MG63 (cell line): ENCODE measurements at places on chromosomes 16 and 17. TPM values are rescaled to one million over a fixed set of nuclear protein-coding genes. Genes with fewer than 3 reads are reported as not detected.

DNA sequence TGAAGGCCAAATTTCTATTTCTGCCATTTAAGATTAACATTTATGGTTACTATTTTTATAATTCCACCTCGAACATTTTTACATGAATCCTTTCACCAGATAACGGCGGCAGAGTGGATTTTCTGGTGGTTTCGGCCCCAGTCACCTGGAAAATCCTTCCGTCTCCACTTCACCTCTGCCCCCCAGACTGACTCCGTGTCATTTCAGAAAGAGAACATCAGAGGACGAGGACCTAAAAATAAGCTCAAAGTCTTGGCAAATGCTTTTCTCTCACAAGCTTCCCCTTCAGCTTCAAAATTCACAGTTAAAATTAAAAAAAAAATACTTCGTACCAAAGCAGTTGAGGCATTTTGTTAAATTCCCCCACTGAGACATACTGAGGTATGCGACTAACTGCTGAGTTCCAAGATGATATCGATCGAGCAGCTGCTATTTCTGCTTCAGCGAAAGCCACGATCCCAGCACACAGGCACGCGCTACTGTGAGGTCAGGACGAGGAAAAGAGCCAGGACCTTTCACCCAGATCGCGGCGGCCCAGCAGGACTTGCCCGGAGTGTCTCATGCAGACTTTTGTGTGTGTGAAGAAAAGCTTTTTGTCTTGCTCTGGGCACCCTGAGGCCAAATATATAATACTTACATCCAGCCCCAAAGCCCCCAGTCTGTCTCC is 36.8 kb downstream of the ASPA start:
- peak; percentile 71 for DNase-seq

DNA sequence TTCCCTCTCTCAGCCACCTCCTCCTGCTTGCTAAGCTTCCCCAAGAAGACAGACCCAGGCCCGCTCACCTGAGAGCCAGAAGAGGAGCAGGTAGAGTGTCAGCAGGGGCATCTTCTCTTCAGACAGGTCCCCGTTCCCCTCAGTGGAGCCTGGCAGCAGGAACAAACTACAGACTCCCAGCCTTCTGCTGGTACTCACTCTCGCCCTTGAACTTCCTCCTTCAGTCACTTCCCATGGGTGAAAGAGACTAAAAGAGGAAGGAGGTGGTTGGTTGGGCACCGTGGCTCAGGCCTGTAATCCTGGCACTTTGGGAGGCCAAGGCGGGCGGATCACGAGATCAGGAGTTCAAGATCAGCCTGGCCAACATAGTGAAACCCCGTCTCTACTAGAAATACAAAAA is at the start of gene CD300LF:
CD300LF (minus strand) TSS at position 168 of the 400 bp plus-strand sequence; CDS start at position 111, 57 bp downstream.
- no peak for DNase-seq

DNA sequence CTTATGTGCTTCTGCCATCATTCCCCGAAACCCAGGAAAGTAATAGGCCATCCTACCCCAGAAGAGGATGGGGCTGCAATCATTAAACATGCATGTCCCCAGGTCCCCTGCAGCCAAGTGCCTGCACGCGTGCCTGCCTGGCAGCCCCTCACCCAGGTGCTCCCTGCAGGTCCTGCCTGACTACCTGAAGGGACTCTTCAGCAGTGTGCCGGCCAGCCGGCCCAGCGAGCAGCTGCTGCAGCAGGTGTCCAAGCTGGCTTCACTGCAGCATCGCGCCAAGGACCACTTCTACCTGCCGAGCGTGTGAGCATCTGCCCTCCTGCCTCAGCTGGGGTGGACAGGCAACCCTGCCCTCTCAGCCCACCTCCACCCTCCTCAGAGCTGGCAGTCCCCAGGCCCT is 16.2 kb upstream of the ALKBH5 start:
- no peak for DNase-seq

GRCh38 chr17:50117202-50118051 is 12.5 kb downstream of the SAMD14 start:
- DNase-seq = no peak

DNA sequence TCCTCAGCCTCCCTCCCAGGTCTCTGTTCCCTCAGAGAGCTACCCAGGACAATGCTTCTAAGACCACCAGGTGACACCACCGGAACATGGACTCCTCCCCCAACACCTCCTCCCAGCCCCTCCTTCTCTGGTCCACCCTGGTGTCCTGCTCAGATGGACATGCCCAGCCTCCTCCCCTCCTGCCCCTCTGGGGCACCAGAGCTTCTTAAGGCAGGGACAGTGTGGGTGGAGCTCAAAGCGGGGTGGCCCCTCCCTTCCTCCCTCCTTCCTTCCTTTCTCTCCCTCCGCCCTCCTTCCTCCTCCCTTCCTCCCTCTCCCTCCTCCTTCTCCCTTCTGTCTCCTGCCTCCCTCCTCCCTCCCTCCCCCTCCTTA is 22.7 kb downstream of the TRPV3 start:
- no peak for DNase-seq

- DNase-seq = no peak
These were observed 111.2 kb downstream of the GNAO1 start for GRCh38 chr16:56302506-56302905.

DNA sequence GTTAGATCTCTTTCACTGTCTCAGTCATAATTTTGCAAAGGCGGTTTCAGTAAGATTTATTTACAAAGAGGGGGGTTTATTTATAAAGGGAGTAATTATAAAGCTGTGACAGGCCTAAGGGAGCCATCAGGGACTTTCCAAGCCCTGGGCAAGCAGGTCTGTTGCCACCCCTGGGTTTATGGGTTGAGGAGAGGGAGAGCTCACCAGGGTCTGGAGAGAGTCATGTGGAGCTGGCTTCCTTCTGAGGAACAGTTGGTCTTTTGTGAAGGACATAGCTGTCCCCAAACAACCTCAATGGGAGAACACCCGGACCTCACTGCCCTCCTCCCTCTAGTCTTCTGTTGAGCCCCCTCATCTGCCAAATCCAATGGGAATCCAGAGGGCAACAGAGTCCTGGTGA is 9.8 kb downstream of the ITGAM start:
- no peak for DNase-seq

DNA sequence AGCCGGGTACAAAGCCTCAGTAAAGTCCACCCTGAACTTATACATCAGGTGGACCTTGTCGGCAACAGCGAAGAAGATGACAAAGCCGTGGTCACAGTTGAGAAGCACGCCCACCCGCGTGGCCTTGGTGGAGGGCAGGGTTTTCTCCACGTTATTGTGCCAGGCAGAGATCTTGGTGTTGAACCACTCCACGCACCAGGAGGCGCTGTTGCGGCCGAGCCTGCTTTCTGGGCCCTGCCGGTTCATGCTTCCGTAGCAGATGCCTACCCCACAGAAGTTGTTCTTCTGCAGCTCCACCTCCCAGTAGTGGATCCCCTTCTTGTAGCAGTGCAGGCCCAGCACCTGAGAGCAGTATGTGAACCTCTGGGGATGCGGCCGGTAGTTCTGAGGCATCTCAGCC is 22.1 kb downstream of the TRIM25 start:
- DNase-seq = no peak

DNA sequence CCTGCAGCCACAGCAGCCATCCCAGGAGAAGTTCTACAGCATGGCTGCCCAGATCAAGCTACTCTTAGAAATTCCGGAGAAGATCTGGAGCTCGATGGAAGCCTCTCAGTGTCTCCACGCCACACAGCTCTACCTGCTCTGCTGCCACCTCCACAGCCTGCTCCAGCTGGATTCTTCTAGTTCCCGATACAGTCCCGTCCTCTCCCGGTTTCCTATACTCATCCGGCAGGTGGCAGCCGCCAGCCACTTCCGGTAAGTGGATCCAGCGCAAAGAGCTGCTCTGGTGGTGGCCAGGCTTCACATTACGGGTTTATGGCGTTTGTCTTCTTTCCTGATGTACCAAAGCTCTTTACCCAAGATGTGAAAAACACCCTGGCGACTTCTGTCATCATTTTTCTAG is 3.6 kb downstream of the COG1 start:
- DNase-seq = peak; percentile 50

GRCh38 chr17:37327341-37328090 is 48.3 kb upstream of the C17orf78 start:
- DNase-seq = no peak

GRCh38 chr17:36546418-36547093 is 1.8 kb downstream of the GGNBP2 start:
- DNase-seq = no peak

DNA sequence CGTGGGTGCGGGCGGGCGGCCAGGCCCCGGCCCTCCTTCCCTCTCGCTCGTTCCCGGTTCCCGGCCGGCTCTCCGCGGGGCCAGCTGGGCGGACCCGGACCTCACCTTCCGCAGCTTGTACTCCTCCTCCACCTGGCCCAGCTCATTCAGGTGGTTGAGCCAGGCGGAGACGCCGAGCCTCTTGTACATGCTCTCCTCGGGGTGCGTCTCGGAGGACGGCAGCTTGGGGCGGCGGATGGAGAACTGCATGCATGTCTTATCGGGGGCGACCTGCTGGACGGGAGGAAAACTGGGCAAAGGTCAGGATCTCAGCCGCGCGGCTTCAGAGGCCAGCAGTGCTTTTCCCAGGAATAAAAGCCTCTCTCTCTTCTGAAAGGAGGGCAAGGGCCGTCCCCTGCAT is 85.4 kb downstream of the TBC1D16 start:
- no peak for DNase-seq

GRCh38 chr16:76428858-76429257 is 151.7 kb downstream of the CNTNAP4 start:
- peak; percentile 35 for DNase-seq

DNA sequence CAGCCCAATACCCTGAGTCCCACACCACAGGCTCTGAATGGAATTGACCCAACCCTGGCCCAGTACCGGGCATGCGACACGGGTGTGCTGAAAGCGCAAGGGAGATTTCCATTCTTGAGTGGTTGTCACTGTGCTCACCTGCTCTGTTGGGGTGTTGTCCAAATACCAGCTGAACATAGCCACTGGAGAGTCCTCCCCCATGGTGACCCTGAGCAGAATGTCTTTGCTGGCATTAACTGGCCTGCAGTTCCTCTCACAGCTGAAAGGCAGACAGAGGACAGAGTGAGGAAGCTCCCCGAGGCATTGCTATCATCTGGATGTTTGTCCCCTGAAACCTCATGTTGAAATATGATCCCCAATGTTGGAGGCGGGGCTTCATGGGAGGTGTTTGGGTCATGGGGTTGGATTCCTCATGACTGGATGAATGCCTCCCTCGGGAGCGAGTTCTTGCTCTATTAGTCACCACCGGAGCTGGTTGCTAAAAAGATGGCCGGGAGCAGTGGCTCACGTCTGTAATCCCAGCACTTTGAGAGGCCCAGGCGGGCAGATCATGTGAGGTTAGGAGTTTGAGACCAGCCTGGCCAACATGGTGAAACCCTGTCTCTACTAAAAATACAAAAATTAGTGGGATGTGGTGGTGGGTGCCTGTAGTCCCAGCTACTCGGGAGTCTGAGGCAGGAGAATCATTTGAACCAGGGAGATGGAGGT is 57.3 kb upstream of the BCO1 start:
- DNase-seq = peak; percentile 90

DNA sequence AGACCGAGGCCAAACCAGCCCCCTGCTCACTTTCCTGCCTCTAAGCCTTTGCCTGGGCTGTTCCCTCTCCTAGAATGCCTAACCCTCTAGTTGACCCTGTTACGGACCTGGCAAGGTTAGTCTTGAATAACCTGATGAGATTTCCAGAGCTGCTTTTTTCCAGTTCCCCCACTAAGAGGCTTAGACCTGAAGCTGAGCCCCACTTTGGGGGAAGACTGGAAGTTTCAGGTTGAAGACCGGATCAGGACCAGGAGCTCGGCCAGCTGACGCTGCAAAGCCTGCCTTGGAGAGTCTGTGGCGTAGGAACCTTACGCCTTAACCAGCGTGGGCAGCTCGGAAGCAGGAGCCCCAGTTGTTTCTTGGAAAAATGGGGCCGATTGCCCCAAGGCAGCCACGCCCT is 129.8 kb downstream of the OR1D5 start:
- no peak for DNase-seq

DNA sequence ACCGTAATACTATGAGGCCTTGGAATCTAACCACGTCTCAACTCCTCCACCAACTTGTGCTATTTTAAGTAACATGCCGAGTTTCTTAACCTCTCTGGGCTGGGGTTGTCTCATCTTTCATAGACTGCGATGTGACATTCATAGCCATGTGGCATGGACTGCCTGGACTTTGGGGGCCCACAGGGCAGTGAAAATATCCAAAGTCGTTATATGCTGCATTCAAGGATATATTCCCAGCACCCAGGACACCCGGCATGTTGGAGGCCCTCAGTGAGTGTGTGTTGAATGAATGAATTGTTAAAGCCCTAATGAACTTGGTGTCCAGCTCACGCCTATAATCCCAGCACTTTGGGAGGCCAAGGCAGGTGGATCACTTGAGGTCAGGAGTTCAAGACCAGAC is 203.1 kb downstream of the CBLN1 start:
- DNase-seq = no peak

- no peak for DNase-seq
These were observed 1.0 kb upstream of the KRTAP3-1 start for GRCh38 chr17:41009936-41010335.

GRCh38 chr17:62666801-62667591 is 39.5 kb downstream of the MRC2 start:
- DNase-seq = no peak

GRCh38 chr17:50783193-50783660 is 15.9 kb upstream of the ANKRD40CL start:
- peak; percentile 84 for DNase-seq

DNA sequence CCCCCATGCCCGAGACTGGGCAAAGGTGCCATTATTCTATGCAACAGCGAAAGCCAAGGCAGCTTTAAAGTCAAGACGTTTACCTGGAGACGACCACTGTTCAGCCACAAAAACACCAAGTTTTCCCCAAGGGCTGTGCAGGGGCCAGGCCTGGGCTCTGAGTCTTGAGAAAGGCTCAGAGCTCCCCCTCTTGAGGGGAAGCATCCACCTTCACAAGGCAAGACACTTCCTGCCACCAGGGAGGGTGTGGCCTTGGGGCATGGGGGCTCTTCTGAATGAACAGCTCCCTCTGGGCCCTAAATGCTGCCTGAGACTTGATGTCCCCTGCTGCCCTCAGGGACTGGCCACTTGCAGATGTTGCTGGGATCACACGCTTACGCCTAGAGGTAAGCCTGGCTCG is 26.5 kb downstream of the PDIA2 start:
- DNase-seq = no peak

DNA sequence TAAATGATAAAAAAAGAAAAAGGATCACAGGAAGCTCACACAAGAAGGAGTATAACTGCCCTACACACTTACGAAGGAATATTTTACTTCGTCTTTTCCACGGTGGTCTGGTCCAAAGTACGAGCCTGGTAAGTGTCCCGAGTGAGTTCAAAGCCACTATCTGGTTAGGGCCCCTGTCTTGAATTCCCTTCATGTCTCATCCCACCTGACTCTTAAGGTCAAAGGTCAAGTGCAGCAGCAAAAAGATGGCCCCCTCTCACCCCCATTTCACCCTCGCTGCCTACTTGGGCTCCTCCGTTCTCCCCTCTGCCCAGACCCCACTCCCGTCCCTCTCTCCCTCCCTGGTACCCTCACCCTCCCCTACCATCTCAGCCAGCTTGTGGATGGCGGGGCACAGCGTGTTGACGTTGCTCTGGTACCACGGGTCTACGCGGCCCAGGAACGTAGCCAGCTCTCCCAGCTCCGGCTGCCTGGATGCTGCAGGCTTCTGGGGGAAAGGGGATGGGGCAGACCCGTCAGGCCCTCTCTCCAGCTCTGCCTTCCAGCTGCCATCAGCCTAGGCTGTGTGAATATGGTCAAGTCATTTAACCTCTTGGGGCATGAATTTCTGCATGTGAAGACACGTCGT is 27.8 kb upstream of the MFSD6L start:
- no peak for DNase-seq

Gene PRSS36
- total RNA-seq = 1.7 TPM in 1 of 2 replicates, not detected in the other

Gene CACNA1H
- total RNA-seq = 0.27 and 0.59 TPM in 2 replicates

Gene TPSD1
- total RNA-seq = not detected in 2 replicates

Gene LDAF1
- total RNA-seq = 24.3 and 40.6 TPM in 2 replicates

Gene DDX42
- total RNA-seq = 37.7 and 83.3 TPM in 2 replicates
